ENCODE measurements at places on chromosomes 7 and 10.

GRCh38 chr7:492714-493065 is 27.0 kb downstream of the PDGFA start:
- DNase-seq: no peak

GRCh38 chr7:27302590-27302989 is 60.0 kb downstream of the EVX1 start:
- DNase-seq: peak; percentile 21

DNA sequence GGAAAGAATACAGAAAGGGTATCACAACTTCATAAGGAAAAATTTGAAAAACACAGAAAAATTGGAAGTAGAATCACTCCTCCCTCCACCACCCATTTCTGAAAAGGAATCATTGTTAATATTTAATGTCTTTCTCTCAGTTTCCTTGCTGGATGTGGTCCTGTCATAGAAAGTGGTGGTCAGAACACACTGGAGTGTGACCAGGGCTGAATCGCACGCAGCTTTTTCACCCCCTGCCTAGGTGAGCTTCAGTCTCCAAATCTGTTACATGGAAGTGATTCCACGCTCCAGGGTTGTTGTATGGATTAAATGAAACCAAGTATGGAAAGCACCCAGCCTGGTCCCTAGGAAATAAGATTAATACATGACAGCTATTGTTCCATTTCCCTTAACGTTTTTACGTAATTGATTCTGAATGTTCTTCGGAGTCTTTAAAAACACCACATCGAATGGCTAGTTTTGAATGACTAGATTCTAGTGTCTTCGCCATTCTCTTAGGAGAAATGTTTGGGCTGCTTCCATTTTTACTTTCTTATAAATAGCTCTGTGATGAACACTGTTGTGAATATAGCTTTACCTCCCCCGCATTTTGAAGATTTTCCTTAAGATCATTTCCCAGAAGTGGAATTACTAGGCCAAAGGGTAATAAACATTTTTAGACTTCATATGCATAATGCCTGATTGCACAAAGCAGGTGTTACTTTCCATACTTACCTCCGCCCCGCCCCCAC is 10.9 kb upstream of the DUSP5 start:
- DNase-seq: no peak

DNA sequence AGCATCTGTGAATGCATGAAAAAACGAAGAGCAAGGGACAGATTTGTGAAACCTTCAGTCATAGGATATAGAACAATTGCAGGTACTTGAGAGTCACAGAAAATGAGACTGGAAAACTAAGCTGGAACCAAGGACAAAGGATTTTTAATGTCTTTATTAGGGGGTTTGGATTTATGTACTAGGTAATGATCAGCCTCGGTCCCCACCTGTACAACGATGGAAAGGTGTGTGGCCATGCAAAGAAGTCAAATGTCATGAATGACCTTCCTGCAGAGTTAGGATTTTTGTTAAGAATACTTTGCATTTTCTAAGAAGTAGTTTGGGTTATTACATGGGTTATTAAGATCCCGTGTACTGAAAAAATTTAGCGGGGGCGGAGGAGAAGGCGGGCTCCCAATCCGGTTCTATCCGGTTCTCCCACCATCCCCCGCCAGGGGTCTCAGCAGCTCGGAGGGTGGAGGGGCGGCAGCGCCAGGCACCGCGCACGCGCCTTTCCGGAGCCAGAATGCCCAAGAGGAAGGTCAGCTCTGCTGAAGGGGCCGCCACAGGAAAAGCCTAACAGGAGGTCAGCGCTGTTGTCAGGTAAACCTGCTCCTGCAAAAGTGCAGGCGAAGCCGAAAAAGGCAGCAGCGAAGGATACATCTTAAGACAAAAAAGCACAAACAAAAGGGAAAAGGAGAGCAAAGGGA is 327.5 kb upstream of the PLXDC2 start:
- DNase-seq: peak; percentile 91

GRCh38 chr10:120710076-120710475 is 141.1 kb upstream of the WDR11 start:
- no peak for DNase-seq

DNA sequence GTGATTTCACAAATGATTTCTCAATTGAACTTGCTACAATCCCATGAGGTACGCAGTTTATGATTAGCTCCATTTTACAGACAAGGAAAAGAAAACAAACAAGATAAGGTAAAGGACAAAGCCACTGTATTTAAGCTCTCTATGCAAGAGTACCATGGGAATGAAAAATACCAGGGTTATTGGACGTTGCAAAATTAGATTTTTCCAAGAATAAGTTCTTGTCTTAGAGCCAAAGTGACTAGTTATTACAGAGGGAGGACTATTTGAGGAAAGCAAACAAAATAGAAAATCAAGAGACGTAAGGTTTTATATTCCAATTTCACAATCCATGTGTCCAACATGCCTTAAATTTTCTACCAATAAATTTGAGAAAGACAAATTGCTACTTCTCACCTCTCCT is 97.9 kb upstream of the PTN start:
- no peak for DNase-seq

GRCh38 chr10:126846469-126846868 is 58.8 kb upstream of the DOCK1 start:
- no peak for DNase-seq

DNA sequence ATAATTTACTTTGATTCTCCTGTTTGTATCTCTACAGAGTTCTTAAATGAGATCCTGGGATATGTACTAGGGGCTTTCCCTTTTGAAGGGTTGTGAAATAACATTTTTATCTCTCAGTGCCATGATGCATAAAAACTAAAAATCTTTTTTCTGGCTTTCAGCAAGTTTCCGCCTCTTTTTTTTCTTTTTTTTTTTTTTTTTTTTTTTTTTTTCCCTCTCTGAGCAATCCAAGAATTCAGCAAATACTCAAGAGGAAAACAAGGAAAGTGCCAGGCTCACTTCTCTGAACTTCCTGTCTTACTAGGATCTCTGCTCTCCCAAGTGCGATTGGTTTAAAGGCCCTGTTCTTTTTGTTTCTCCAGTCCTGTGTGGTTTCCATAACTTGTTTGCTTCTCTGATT is 79.9 kb downstream of the HYCC1 start:
- peak; percentile 34 for DNase-seq

GRCh38 chr7:26694141-26694540 is 170.2 kb downstream of the SKAP2 start:
- DNase-seq: no peak

DNA sequence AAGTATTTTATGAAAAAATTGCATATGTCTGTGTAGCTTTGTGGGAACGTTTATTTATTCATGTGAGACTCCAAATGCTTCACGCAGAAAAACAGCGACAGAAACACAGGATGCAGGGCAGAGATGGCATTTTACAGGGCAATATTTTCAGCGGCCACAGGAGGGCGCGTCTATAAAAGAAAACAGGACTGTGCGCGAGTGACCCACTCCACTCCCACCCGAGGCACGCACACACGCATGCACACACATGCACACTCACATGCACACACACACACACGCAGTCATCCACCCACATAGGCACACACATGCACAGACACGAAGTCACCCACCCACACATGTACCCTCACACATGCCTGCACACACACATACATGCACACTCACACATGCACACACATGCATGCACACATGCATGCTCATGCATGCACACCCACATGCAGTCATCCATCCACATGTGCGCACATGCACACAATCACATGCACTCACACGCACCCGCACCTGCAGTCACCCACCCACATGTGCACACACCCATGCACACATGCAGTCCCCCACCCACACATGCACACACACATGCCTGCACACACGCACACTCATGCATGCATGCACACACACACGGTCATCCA is 96.3 kb downstream of the DNAJB6 start:
- DNase-seq: peak; percentile 74

GRCh38 chr10:77770081-77770867 is 132.7 kb upstream of the KCNMA1 start:
- DNase-seq: no peak

- no peak for DNase-seq
Measured at GRCh38 chr10:119370111-119370741, 162.9 kb downstream of the GRK5 start.

DNA sequence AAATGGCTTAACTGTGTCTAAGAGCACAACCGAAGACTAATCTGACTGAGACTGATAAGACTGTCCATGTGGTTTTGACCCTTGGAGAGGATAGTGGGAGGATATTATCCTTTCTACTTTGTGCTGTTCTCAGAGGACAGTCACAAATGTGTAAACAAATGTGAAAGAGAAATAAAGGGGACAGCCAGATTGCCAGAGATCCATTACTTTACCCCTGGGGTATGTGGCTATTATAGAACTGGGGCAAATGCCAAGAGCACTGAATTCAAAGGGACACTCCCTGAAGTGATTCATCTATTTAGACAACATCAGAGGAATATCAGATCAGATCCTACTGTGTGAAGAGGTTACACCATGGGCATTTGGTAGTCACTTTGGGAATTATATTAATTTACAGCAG is 154.7 kb downstream of the RNLS start:
- DNase-seq: no peak

GRCh38 chr10:1852841-1853240 is 115.5 kb upstream of the ADARB2 start:
- no peak for DNase-seq

- DNase-seq: no peak
Measured at GRCh38 chr10:14173391-14173705, 157.4 kb downstream of the FRMD4A start.

- DNase-seq: no peak
Measured at GRCh38 chr10:15743443-15743842, 23.7 kb upstream of the ITGA8 start.

DNA sequence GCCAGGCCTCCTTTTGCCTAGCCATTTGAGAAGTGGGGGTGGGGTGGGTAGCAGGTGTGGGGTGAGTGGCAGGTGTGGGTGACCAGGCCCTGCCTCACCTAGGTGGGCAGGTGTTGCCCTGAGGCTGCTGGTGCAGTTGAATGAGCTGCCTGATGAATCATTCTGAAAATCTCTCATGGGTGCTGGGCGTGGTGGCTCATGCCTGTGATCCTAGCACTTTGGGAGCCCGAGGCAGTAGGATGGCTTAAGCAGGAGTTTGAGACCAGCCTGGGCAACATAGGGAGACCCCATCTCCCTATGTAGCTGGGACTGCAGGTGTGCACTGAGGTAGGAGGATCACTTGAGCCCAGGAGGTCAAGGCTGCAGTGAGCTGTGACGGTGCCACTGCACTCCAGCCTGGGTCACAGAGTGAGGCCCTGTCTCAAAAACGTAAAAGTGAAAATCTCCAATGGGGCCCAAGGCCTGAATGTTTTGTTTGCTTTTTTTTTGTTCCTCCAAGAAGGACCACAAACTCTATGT is 17.7 kb downstream of the TSPAN14 start:
- no peak for DNase-seq

DNA sequence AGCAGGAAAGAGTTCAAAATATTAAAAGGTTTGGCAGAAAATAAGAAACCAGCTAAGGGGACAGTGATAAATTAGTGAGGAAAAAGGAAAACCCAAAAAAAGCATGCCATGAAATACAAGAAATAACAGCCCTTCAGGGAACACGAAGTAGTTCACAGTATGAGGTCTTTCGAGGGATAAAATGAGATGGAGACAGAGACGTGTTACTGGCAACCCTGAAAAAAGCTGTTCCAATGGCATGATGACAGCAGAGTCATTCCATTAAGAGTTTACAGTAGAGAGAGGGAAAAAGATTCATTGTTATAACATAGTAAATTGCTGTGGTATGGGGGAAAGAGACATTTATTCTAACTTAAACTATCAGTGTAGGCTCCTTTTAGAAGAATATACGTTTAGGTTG is 391.2 kb downstream of the ANKRD7 start:
- peak; percentile 8 for DNase-seq

GRCh38 chr10:57300718-57301117 is 939.7 kb upstream of the ZWINT start:
- DNase-seq: no peak

DNA sequence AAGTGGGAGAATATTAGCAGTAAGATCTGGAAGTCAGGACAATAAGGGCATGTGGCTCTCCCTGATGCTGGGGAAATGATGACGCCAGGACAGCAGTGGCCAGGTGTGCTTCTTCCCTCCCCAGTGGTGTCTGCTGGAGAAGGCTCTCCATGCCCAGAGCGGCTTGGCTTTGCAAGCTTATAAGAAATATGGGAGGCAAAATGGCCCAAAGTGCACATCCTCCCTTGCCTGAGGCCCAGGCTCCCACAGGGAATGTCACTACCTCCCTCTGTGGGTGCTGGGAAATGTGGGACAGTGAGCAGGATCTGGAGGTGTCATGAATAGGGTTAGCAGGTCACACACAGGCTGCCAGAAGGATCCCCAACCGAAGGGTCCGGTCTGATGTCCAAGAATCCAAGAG is 17.1 kb upstream of the ZNF488 start:
- no peak for DNase-seq

DNA sequence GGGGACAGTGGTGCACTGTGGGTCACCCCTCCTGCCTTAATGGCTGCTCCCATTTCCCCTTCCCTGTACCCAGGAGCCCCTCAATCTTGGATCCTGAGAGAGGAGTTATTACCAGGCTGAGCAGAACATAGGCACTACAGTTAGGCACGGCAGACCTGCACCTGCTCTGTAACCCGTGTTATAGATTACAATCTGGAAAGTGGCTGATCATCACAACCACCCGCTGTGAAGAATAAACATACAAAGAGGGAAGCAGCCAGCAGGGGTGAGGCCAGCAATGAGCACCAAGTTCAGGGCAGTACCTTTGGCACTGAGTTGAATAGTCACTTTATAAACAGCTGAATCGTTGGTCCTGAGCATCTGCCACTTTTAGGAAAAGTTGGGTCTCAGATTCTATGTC is 1.7 kb downstream of the CDHR1 start:
- no peak for DNase-seq

GRCh38 chr7:5559576-5560240 is 136.1 kb upstream of the TNRC18 start:
- DNase-seq: no peak

GRCh38 chr7:66167773-66168387 is 37.3 kb upstream of the TPST1 start:
- no peak for DNase-seq

DNA sequence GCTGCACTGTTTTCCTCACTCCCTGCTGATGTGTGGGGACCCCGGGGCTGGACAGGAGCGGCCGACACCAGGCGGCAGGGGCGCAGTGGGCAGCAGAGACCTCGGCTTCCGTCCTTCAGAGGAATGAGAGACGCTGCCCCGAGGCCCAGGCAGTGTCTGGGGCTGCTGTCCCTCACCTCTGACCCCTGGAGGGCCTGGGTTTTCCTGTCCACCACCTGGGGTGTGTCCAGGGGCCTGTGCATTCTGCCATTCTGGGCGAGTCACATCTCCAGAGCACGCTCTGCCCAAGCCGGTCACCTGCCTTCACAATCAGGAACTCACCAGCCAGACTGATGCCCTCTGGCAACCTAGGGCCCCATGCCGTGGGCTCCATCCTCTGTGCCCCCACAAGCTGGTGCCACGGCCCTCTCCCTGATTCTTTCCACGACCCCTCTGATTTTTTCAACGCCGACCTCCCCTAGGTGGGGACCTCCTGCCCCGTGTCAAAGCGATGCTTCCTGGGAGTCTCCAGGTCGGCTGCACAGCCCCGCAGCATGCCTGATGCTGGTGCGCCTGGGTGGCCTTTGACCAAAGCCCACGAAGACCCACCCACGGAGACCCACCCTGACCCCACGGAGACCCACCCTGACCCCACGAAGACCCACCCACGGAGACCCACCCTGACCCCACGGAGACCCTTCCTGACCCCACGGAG is 53.7 kb upstream of the CFAP46 start:
- DNase-seq: no peak
